Endothelial cell (in vitro differentiated cells): ENCODE measurements at places on chromosomes 4 and X. TPM values are rescaled to one million over a fixed set of nuclear protein-coding genes. Genes with fewer than 3 reads are reported as not detected.

The ITGB1BP2 gene
- 2.8 TPM for total RNA-seq

The ADH1A gene
- not detected for total RNA-seq

The ARHGEF38 gene
- not detected for total RNA-seq

DNA sequence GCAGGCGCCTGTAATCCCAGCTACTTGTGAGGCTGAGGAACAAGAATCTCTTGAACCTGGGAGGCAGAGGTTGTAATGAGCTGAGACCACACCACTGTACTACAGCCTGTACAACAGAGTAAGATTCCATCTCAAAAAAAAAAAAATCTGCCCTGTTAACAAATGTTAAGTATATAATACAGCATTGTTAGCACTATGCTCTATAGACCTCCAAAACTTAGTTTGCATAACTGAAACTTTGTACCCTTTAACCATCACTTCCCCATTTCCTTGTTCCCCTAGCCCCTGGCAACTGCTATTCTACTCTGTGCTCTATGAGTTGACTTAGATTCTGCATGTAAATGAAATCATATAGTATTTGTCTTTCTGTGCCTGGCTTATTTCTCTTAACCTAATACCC lies 76.7 kb downstream of the TAB3 start:
- DNase-seq = no peak

DNA sequence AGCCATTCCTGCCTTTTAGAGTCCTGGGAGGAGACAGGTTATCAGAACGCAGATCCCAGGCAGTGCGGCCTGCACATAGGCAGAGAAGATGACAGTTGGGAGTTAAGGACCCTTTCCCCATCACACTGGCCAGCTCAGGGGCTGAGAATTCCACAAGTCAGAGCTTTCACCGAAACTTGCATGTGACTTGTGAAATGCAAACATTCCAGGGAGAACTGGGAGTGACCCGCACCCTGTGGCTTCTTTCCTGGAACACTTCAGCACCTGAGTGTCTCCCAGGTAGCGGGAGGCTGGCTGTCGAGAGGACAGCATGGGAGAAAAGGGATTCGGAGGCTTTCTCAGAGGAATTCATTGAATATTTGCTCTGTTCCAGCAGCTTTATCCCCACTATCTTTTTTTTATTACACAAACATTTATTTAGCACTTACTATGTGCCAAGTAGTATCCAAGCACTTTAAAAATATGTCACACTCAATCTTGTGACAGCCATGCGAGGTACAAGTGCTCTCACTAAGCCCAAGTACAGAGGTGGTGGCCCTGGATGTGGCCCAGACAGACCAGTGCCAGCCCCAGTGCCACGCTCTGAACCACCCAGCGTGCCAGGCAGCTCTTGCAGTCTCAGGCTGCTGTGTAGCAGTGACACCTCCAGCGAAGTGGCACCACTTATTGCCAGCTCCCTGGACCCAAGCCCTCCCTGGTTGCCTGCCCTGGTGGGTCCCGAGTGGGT lies 100.5 kb downstream of the PHKA2 start:
- DNase-seq = no peak

DNA sequence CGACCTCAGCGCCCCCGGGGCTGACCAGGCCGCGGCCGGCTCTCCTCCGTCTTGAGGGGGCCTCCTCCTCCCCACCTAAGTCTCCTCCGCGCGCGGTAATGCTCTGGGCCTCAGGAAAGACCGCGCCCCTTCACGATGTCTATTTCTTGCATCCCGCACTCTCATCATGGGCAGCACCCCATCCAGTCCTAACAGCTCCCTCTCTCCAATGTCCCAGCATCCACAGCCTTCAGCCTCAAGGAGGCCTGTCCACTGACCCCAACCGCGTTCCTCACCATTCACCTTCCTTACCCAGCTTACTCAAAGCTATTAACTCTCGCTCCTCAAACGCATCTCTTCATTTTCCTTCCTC lies 77.5 kb downstream of the MAGED4 start:
- no peak for DNase-seq

DNA sequence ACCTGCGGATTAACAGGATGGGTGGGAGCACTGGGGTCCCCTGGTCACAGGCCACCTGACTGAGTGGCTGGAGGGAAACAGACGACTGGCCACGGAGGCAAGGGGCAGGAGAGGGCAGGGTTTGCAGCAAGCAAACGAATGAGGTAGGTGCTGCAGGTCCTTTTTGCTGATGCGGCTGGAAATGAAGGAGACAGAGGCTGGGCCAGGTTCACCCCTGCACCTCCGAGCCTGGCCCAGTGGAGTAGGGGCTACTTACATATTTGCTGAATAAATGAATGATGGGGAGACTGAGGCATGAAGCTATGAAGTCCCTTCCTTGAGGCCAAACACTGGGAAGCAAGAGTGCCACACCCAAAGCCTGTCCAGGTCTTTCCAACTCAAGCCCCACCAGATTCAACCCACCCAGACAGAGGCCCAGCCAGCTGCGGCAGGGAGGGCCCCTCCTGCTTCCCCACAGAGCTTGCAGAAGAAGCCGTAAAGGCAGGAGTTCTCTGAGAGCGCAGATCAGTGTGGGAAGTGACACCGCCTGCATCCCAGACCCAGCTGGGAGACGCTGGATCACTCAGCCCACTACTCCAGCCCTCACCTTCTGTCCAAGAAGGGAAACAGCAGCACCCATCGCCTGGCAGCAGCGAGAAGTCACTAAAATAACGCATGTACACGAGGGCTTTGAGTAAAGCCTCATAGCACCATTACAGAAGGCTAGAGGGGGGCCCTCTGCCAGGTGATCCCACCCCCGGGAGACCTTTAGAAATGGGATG lies 36.1 kb upstream of the C4orf50 start:
- DNase-seq = no peak
